A673 (cell line): ENCODE measurements at places on chromosomes 5 and 9.

GRCh38 chr5:32710550-32711361, at the start of gene NPR3:
Gene NPR3 (plus strand): TSS chr5:32711321. CDS start chr5:32711777, 456 bp downstream.
- peak; percentile 49 for DNase-seq

- DNase-seq: no peak
Measured at GRCh38 chr5:118325931-118326330, 662.4 kb downstream of the DTWD2 start.

GRCh38 chr5:134141331-134142050, 27.0 kb downstream of the TCF7 start:
- DNase-seq: no peak

DNA sequence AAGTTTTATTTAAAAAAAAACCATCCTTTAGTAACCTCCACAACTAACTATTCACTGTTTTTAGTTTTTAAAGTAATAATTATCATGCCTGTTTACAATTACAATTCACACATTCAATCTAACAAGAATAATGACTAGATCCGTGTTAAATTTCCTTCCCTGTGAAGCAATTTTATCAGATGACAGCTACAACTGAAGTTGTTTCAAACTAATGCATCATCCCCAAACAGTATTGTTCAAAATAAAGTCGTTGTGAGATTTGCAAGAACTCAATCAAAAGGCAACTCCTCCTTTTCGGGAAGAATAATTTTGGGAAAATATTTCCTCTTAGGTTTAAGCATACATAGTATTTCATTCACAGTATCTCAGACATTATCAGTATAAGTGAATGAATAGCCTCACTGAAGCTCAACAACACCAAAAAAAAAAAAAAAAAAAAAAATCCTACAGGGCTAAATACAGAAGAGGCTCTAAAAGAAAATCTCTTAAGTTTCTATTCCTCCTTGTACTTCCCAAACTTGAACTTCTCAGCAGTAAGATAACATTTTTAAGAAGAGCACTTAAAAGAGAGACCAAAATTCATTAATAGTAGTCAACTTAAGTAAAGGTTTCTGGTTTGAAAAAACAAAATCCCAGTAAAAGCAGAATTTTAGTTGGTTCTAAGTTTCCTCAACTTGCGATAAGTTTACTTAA, 9.4 kb downstream of the C9orf72 start:
- no peak for DNase-seq

DNA sequence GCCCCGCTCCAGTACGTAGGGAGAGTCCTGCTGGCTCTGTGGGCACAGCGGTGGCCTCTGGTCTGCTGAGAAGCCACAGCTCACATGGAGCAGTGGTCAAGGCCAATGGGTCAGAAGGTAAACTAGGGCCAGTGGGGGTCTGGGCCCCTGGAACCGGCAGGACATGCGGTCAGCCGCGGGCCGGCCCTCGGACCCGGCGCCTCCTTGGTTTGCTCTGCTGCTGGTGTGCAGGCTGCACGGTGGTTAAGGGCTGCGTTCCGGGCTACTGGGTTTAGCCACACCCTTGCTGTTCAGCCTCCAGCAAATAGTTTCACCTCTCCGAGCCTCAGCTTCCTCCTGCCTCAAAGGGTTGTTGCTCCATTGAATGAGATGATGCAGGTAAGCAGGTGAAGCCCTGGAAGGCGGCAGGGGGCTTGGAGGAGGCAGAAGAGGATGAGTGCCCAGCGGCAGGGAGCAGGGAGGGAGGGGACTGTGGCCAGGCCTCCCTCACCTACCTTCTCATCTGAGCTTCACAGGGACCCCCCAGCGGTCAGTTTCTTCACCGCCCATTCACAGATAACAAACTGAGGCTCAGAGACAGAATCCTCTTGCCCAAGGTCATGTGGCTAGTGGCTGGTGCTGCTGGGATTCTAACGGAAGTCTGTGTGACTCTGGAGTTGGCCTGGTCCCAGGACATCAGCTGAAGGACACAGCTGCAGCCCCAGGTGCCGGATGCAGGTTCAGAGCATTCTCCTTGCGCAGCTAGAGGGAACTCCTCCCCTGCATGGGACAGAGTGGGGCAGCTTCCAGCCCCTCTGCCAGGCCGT, 3.7 kb upstream of the COL5A1 start:
- no peak for DNase-seq
